ENCODE measurements at places on chromosomes 6 and 20.

GRCh38 chr20:43982016-43982415 lies 67.4 kb downstream of the TOX2 start:
- DNase-seq, result no peak

DNA sequence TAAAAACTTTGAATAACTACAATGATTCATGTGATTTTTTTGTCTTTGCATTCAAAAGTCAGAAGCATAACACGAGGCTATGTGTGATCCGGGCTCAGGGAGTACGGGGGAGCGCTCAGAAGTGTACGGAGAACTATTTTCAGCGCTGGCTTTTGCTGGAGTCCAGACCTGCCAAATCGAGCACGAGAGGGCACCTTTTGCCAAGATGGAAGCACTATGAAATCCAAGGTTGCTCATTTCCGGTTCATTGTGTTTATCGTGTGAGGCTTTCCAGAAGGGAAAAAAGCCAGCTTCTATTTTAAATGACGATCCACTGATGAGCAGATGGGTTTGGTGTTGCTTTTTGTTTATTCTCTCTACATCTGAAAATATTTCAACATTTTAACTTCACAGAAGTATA lies 11.3 kb downstream of the RAMACL start:
- no peak for DNase-seq

DNA sequence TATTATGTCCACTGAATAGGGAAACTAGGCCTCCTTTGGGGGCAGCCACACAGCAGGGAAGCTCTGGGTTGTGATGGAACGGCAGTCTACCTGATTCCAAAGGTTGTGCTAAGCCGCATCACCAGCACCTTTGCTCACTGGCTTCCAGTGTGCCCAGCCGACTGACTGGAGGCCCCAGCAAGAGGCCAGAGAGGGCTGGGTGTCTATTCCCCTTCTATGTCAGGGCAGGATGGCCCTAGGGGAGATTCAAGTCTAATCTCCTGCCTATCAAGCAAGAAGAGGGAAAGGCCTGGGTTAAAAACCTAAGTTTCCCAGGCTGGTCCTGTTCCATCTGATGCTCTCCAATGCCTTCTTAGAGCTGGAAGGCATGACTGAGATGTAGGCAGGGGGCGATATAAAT lies 53.6 kb downstream of the JPH2 start:
- no peak for DNase-seq

- no peak for DNase-seq
Measured at GRCh38 chr6:160063771-160064413, 57.7 kb upstream of the SLC22A1 start.

DNA sequence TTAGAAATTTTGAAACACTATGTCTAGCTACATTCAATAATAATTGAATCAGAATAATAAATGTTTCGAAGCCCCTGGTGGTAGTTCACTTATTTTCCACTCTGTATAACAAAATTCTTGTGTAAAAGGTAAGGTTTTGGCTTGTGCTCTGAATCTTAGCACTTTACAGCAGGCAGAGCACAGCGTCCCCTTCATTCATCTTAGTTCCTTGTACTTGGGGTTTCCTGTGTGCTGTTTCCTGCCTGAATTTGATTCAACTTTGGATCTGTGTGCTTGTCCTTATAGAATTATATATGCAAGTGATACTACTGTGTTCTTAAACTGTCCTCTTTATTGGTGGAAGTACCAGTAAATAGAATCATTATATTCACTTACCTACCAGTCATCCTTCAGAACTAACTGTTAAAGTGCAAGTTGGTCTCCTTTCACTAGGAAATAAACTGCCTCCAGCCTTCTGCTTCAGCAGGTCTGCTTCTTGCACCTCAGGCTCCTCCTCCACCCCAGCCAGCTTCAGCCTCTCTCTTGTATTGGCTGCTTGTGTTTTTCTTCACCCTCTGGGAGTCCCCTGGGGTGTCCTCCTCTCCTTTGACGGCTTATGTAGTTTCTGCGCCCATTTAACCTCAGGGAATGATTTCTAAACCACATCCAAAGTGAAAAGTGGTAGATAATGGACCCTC lies 28.8 kb upstream of the TULP4 start:
- DNase-seq, result no peak

- no peak for DNase-seq
Measured at GRCh38 chr20:12729326-12729725, 279.4 kb upstream of the SPTLC3 start.

Data from transverse colon (tissue), 4 donors.